ENCODE measurements at places on chromosomes 13 and 19. TPM values are rescaled to one million over a fixed set of nuclear protein-coding genes. Genes with fewer than 3 reads are reported as not detected.
A peak's percentile ranks its signal among the peaks of the same experiment; 100 is the strongest.

GRCh38 chr19:11256189-11256588 is 6.1 kb downstream of the DOCK6 start:
- no peak for DNase-seq

- no peak for DNase-seq
Observed at GRCh38 chr19:42178791-42179674, 38.4 kb downstream of the DEDD2 start.

- DNase-seq = no peak
Observed at GRCh38 chr13:33487575-33488243, 202.2 kb upstream of the STARD13 start.

- DNase-seq = no peak
Observed at GRCh38 chr19:7349961-7350711, 1.4 kb downstream of the ARHGEF18 start.

- DNase-seq = no peak
Observed at GRCh38 chr19:51079481-51080110, 3.1 kb downstream of the KLK14 start.

DNA sequence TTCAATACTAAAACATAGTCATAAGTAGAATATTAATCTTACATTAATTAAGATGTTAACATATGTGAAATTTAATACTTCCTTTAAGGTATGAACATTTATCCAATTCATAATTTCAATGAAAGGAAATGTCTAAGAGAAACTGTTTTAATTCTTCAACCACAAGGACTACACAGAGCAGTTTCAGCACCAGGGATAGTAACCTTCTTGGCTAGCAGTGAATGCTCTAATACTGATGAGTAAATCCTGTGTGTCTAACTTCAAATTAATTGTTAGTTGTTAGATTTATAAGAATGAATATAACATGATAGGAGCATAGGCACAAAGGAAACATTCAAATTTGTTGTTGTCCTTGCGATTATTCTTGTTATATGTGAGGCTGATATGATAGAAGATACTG is 15.6 kb upstream of the NBEA start:
- no peak for DNase-seq

DNA sequence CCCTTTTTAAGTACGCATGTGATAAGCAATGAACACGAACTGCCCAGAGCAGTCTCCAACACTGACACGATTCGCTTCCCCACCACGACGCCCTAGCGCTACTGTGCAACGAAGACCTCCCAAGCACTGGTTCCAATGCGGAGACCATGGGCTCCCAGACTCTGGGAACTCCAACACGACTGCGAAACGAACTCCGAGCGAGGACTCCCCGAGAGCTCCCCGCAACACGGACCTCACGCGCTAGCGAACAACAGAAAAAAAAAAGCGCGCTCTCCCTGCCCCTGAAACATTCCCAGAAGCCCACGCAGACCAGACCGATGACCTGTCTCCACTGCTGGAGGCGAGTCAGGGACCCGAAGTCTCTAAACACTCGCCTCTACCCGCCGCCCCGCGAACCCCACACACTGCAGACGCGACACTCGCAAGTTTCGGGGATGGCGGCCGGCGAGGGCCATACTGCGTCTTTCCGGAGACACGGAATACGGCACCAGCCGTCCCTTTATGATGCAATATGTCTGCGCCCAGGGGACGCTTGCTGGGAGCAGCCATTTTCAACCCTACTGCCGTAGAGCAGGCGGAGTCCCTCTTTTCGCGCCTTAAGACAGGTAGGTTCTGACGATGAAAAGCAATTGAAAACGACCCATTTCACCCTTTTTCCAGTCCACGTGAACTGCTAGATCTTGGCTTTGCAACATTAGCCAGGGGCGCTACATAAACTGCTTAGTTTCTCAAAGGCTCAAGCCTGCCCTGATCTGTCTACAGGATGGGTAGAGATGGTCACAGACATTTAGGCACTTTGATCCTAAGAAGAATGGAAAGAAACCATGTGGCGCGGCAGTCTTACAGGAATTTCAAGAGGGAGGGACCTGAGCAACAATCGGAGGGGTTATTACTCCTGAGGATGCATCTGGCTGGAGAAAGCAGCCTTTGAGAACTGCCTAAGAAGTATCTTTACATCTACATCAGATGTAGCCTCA is at the start of gene ZNF577:
Gene ZNF577 (minus strand): TSS at position 430 of the 977 bp plus-strand sequence. CDS start 7,569 bp downstream, outside the sequence.
- DNase-seq = peak; percentile 92

GRCh38 chr13:47250146-47250545 is 353.3 kb upstream of the HTR2A start:
- no peak for DNase-seq

DNA sequence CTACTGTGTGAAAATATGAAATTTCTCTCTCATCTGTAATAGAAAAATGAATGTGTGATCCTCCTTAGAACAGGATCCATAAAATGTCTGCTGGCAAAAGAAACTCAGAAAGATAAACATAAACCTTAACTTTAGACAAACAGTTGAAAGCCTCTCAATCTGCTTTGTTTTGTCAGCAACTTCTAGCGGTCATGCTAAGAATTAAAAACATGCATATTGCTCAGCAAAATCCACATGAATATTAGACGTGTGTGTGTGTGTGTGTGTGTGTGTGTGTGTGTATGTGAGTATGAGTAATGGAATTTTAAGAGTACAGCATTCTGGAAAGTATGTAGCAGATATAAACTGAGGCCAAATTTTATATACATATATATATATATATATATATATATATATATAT is 1779.2 kb upstream of the MIR17HG start:
- DNase-seq = no peak

DNA sequence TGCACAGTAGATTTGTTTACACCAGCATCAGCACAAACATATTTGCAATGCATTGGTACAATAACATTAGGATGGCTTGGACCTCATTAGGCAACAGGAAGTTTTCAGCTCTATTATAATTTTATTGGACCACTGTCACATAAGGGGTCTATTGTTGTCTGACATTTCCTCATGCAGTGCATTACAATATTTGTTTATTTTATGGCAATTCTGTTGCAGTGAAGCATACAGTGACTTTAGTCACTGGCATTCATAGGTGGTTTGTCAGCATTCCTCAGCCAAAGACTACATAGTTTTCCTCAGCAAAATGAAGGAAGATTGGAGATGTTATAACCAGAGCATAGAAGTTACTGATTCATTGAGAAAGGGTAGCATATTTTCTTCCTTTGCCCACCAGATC is 1732.9 kb downstream of the PCDH9 start:
- no peak for DNase-seq

GRCh38 chr19:33040994-33041827 is 23.5 kb downstream of the RHPN2 start:
- peak; percentile 70 for DNase-seq

GRCh38 chr19:5837761-5838352 is 1.6 kb downstream of the FUT6 start:
- no peak for DNase-seq

DNA sequence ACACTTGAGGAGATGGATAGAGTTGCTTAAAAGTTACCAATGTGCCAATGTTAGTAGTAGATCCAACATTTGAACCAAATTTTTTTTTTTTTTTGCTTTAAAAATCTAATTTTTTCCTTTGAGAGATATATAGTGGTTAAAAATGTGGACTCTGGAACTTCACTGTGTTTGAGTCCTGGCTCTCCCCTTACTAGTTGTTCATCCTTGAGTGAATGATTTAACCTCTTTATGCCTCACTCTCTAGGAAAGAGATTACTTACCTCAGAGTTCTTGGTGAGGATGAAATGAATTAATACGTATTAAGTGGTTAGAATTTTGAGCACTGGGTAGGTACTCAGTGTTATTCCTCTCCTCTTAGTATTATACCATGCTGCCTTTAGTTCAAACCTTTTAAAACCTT is 24.3 kb downstream of the PDS5B start:
- no peak for DNase-seq

- DNase-seq = no peak
Observed at GRCh38 chr13:74278901-74279300, 144.7 kb upstream of the KLF12 start.

TTYH1 gene
- not detected for total RNA-seq

TEX29 gene
- total RNA-seq = not detected

MBD3L3 gene
- total RNA-seq = not detected

Measured in left colon (tissue), 2 donors.